Suppressor macrophage treated with lipopolysaccharide for 1 hour (primary cell): ENCODE measurements at places on chromosomes 7 and 10.

DNA sequence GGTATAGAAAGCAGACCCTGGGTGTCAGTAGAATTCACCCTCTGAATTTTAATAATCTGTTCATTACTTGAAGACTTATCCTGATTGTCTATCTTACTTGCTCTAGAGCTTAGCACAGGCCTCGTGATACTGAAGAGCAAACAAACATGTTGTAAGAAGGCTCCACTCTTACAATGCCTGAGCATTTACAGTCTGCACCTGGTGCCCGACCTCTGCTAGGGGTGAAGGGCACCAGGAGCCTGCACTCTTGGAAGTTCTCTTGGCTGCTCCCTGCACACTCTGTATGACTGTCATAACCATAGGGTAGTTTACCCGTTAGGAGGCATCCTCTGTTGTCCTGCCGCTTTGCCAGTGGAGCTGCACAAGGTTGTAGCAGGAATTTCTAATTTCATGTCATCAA is 91.3 kb upstream of the NPY start:
- no peak for DNase-seq

DNA sequence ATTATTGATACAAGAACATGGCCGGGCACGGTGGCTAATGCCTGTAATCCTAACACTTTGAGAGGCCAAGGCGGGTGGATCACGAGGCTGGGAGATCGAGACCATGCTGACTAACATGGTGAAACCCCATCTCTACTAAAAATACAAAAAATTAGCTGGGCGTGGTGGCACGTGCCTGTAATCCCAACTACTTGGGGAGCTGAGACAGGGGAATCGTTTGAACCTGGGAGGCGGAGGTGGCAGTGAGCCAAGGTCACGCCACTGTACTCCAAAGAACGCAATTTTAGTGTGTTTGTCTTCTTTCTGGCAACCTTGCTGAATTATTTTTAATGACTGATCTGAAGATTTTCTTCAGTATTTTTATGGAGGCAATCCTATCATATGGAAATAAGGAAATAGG is 46.2 kb downstream of the IDE start:
- no peak for DNase-seq

DNA sequence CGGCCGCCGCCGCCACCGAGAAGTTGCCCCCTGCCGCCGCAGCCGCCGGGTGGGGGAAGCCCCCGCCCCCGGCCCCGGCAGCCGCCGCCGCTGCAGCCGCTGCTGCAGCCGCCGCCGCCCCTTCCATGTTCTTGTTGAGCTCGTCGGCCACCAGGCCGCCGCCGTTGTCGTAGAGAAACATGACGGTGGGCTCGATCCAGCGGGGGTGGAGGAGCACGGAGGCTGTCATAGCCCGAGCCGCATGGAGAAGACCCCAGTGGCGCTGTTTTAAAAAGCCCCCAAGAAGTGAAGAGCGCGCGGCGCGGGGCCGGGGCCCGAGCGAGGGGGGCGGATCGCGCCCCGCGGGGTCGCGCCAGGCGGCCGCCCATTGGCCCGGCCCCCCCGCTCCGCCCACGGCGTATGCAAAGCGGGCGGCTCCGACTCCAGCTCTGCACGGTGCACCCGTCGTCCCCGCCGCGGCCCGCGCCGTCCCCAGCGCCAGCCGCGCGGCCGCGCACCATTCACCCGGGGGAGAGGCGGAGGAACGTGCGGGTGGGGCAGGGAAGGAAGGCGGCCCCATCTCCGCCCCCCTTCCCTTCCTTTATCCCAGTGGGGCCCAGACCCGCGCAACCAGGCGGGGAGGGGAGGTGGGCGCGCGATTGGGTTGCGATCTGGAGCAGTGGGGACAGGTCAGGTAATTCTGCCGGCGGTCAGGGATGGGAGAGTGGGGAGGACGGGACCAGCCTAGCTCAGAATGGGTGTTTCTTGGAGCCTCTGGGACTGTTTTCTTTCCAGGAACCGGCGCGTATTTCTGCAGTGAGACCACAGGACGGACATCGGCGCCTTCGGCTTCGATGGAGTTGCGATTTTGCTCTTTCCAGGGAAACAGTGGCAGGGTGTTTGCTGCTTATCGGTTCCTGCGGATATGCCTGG is at the start of gene HOXA13:
TSS of gene HOXA13 (minus strand) at position 243 of the 912 bp plus-strand sequence. CDS start at position 229, 14 bp downstream.
- no peak for DNase-seq

GRCh38 chr7:121755818-121756552 is 117.0 kb upstream of the PTPRZ1 start:
- no peak for DNase-seq

DNA sequence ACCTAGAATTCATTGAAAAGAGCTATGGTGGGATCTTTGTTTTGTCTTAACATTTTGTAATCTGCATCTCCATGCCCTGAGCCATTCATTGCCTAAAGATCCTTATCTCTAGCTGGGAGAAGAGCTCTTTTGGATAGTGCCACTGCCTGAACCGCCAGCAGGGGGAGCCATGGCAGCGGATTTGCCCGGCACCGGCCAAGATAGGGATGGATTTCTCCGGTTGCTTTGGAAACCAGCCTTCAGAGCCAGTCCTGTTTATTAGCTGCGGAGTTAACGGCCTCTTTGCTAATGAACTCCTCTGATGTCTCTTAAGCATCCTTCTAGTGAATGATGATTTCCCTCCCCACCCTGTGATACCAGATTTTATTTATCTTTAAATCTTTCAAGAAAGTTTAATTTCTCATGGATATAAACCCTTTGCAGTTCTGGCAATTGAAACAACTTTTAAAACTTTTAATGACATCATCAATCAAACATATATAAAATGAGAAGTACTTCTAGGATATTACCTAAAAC is 58.2 kb upstream of the LYZL2 start:
- DNase-seq, result peak; percentile 90

GRCh38 chr10:25080880-25081581 is 64.6 kb downstream of the THNSL1 start:
- DNase-seq, result peak; percentile 84

GRCh38 chr10:67808704-67809103 is 29.3 kb downstream of the DNAJC12 start:
- DNase-seq, result no peak

GRCh38 chr10:71015674-71016073 is 127.3 kb upstream of the PCBD1 start:
- DNase-seq, result peak; percentile 70

- DNase-seq, result no peak
These were observed 197.0 kb downstream of the PLXNA4 start for GRCh38 chr7:132379292-132379691.

GRCh38 chr7:101169838-101170551 is 4.6 kb upstream of the VGF start:
- peak; percentile 86 for DNase-seq

GRCh38 chr10:79356104-79356503 is 8.8 kb downstream of the PPIF start:
- peak; percentile 71 for DNase-seq

DNA sequence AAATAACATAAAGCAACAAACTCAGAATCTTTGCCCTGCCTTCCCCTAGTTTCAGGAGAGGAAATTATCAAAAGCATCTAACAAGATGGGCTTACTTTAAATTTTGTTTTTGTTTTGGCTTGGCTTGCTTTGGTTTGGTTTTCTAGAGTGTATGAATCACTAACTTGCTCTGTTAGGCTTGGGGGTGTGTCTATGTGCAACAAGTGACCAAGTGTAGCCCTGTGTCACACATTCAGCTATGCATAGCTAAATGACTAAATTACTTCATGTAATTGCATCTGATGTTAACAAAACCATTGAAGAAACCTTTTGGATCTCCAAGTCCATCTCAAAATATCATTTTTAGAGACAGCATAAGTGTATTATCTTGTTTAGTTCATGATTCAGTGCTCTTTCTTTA is 251.0 kb downstream of the TFEC start:
- DNase-seq, result no peak

GRCh38 chr7:73822319-73823173 is 8.2 kb upstream of the CLDN4 start:
- DNase-seq, result peak; percentile 32

- no peak for DNase-seq
These were observed 390.3 kb upstream of the MBL2 start for GRCh38 chr10:53162856-53163255.

GRCh38 chr7:113267885-113268284 is 149.5 kb upstream of the SMIM30 start:
- no peak for DNase-seq

- peak; percentile 63 for DNase-seq
These were observed 75.1 kb upstream of the SP4 start for GRCh38 chr7:21352540-21353387.

GRCh38 chr10:69744971-69745370 is 56.7 kb upstream of the COL13A1 start:
- DNase-seq, result no peak

DNA sequence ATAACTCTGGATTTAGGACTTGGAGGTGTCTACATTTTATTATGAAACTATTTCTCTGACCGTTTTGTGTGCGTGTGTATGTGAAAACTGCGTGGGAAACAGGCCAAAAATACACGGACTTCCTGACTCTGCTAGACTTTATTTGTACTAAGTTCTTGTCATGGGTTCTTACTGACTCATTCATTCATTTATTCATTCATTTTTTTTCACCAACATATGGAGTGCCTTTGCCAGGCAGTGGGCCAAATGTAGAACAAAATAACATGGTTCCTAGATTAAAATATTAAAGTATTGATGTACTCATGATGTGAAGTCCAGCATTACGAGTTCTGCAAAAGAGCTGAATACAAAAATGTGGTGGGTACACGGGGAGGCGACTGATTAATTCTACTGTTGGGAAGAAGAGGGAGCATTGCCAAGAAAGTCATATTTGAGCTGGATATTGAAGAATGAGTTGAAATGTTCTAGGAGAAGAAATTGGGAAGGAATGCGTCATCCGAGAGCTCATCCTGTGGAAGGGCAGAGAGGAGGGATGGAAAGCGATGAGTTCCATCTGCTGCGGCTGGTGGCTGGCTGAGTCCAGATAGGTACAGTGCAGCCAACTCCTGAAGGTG is 24.6 kb downstream of the CACNB2 start:
- no peak for DNase-seq

- no peak for DNase-seq
These were observed 5.7 kb downstream of the ANKRD1 start for GRCh38 chr10:90914992-90915765.

DNA sequence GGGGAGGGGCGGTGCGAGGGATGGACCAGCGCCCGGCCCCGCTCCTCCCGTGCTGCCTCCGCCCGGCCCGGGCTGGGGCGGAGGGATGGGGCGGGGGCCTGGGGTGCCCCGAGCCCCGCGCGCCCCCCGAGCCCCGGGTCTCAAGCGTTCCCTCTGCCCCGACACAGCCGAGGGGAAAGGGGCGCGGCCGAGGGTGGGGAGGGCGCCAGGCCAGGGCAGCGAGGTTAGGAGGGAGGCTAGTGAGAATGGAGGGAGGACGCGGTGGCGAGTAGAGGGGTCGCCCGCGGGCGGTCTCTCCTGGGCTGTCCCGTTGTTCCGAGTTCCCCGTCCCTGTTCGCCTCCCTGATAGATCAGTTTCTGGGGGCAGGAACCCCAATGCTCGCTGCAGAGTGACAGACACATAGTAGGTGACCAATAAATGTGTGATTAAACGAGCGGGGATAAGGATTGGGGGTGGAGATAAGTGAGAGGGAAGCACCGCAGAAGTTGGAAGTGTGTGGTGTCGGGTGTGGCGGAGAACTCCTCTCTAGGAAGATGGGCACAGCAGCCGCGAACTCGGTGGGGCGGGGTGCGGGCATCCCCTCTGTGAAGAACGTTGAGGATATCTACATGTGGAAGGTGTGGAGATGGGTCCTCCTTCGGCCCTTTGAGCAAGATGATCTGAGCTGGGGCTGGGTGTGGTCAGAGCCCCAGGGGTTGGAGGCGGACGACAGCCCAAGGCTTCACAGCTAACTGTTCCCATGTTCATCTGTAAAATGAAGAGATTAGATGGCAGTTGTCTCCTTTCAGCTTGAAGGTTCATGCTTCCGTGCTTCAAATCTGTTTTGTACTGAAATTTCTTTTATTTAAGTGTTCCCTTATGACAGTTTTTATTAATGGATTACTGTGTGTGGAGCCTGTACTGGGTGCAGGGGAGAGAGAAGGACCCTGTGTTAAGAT is 580 bp downstream of the ZNF775 start:
- peak; percentile 49 for DNase-seq

DNA sequence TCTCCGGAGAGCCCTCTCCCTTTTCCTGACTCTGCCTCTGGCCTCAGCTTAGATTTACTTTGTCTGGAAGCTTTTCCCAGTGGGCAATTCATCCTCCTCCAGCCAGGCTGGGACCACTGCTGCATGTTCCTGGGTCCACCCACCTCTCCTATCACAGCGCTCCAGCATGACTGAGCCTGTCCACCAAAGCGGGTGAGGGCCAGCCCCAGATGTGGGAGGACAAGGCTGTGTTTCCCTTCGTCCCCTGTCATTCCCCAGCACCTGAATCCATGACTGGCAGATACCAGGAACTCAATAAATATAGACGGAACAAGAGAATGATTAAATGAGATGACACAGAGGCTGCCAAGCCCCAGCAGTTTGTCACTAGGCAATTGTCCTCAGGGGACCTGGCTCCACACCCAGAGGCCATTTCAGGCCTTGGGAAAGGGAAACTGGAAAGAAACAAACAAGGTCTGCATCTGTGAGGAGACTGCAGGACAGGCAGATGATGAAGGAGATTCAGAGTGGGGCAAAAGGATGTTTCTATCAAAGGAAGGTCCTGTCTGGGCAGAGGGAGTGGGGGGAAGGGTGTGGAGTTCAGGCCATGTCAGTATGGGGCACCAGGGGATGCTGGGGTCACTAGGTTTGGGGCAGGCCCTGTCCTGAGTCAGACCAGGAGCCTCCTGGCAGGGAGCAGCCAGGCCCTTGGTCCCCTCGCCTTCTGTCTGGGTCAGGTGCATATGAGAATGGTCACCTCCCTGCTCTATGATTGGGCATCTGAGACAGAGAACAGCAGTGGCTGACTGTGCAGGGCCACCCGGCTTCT is 576.4 kb downstream of the GRID1 start:
- DNase-seq, result no peak

GRCh38 chr7:26198781-26199169 is 1.8 kb downstream of the HNRNPA2B1 start:
- DNase-seq, result no peak

DNA sequence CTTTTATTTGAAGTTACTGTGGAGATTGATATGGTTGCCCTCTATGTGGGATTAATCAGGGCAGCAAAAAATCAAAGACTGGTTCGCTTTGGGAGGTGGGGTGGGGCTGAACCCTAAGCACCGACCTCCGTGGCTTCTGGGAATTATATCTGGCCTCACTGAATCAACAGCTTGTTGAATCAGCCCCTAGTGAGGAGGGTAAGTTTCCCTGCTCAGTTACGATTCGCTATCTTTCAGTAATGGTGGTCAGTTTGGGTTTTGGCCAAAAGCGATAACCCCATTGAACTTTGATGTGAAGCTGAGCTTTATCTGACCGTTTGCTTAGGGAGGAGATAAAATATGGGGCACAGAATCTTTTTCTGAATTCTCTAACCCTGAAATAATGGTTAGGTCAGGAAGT is 16.6 kb upstream of the ARPC1A start:
- DNase-seq, result no peak
